Endodermal cell (in vitro differentiated cells): ENCODE measurements at places on chromosomes 6 and 20. TPM values are rescaled to one million over a fixed set of nuclear protein-coding genes. Genes with fewer than 3 reads are reported as not detected.

DNA sequence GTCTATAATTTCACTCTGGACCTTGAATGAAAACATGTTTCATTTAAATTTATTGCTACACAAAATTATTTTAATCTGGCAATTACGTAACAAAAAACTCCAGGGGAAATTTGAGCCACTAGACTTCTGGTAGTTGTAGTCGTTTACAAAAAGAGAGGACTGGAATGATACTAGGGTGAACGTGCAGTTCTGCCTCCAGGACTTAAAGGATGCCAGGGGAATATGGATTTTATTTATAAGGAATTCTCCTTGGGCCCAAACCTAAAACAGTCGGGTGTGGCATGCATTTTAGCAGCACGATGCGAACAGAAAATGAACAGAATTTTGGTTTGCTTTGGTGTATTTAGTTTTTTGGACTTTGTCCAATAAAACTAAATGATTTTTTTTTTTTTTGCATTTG, 76.9 kb downstream of the PRL start:
- DNase-seq, result no peak

GRCh38 chr6:76790045-76790796, 673.1 kb downstream of the HTR1B start:
- no peak for DNase-seq

- no peak for DNase-seq
Observed at GRCh38 chr6:160396292-160396691, 48.1 kb downstream of the SLC22A3 start.

DNA sequence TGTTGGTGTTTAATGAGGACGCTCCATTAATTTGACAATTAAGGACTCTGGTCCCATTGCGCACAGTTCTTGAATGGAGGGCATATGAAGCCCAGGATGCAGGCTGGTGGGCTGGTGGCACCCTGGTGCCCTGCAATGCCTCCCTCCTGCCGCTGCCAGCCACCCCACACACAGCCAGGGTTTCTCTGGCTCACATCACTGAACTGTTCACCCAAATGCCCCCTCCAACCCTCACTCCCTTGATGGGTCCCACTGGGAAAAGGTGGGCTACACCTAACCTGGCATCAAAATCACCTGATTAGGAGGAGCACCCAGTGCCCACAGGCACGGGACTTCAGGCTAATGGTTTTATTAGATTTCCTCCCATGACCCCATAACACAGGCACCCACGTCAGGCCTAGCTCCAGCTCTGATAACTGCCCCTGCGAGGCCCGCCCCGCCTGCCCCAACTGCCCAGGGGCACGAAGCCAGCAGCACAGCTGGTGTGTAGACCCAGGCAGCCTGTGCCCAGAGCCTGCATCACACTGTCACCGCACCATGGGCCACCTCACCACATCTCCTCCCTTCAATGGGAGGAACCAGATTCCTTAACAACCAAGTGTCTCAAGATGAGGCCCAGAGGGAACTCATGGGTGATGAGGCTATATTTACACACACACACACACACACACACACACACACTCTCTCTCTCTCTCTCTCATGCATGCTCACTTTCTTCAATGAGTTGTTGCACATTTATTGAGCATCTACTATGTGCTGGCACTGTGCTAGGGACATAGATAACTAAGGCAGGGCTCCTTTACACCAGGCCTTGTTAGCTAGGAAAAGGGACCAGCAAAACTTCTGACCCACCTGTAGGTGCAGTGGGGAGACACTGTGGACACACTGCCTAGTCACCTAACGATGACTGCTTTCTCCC, 107.3 kb downstream of the NOL4L start:
- peak; percentile 34 for DNase-seq

DNA sequence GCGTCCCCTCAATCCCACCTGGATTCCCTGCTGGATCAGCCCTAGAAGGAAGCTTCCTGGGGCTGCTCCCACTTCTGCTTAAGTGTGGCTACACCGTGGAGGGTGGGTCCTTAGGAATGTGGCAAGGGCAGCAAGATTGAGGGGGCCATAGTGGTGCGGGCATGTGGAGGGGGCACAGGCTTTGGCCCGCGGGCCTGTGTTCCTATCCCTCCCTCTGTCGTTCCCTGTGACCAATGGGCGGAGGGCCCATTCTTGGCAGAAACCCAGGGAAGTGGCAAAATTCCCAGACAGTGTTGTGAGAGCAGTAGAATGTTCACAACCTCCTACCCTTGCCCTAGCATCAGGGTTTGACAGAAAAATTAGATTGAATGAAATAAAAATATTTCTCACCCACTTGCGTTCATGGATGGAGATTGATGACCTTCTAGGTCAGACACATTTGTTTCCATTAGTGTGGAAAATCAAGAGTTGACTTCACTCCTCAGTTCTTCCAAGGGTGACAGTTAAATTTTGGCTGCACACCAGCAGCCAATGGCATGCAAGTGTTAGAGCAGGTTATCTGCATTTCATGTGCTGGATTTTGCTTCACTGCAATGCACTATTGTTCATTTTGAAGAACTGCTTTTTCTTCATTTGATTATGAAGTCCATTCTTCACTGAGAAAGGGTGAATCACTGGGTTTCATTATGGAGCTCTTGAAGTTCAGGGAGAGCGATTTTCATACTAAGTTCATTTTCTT, 49.3 kb upstream of the AHI1 start:
- DNase-seq, result no peak

DNA sequence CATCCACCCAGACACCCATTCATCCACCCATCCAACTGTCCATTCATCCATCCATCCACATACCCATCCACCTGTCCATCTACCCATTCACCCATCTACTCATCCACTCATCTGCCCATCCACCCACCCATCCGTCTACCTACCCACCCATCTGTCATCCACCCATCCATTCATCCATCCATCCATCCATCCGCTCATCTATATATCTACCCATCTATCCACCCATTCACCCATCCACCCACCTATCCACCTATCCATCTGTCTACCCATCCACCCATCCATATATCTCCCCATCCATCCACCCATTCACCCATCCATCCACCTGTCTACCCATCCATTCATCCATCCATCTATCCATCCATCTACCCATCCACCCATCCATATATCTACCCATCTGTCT, 30.7 kb downstream of the ARMC2 start:
- no peak for DNase-seq

DNA sequence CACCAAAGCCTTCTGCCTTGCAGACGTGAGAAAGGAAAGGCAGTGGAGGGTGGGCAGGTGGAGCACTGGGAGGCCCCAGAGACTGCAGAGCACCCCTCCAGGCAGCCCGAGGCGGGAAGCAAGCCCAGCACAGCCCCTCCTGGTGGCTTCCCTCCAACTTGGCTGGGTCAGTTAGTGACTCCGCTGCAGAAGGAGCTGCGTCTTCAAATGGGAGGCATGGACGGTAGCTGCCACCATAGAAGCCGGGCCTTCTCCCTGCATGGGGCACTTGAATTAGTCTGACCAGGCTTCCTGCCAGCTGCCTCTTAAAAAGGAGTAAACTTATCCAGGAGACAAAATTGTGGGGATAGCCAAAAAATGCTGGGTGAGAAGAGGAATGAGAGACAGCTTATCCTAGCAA, 88.0 kb upstream of the RPS6KA2 start:
- peak; percentile 75 for DNase-seq

- DNase-seq, result no peak
Observed at GRCh38 chr6:85714893-85715530, 72.3 kb upstream of the SYNCRIP start.

PRPF6 gene
- 71.2 and 73.9 TPM in 2 replicates for total RNA-seq

PAX1 gene
- total RNA-seq, result 0.08 TPM in 1 of 3 replicates, not detected in the others

SDCBP2 gene
- total RNA-seq, result 0.99 and 1.5 TPM in 2 replicates
